ENCODE measurements at places on chromosomes 11 and 22.

GRCh38 chr11:128323381-128323780, 264.0 kb downstream of the ETS1 start:
- DNase-seq: no peak

DNA sequence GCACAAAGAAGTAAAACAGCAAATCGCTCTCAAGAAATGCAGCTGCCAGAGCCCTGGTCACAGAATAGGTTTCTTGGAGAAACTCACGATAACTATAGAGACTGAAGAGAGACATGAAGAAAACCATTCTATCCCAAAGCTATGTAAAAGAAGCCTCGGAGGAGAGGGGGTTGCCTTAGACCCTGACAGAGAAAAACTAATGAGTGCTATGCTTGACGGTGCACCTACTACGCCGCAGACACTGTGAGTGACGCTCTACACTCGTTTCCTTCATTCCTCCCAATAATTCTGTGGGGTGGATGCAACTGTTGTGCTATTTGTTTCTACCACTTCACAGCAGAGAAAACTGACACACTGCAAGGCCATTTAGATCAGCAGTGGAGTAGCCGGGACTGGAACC, 121.8 kb downstream of the ETS1 start:
- DNase-seq: no peak

GRCh38 chr11:73236205-73236765, 18.2 kb downstream of the P2RY2 start:
- DNase-seq: no peak

DNA sequence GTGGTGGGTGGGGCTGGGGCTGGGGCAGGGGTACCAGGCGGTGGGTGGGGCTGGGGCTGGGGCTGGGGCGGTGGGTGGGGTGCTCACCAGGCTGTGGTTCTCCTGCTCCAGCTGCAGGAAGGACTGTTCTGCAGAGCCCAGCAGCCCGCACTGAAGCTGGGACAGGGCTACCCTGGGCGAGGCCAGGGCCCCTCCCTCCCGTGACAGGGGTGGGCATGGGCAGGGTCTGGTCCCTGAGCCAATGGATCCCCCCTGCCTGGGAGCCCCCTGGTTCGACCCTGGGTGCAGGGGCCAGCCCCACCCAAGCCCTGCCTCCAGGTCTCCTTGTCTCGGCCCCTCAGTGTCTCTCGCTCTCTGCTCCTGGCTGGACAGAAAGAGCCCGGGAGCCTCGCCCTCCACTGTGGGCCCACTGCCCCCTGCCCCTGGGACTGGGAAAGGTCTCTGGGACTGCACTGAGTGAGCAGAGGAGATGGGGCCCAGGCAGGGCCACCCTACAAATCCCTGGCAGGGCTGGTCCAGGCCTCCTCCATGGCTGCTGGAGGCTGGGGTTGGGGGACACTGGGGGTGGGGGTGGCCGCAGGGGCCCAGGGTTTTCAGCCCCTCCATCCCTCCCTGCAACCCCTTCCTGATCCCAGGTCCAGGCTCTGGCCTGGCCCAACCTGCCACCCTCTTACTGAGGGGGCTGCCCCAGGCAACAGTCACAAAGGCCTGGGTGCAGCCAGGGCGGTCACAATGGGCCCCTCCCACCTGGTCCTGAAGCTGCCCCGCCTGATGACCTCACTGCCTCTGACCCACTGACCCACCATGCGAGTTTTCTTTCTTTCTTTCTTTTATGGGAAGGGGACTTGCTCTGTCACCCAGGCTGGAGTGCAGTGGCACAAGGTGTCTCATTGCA, at the start of gene CCDC188:
Gene CCDC188 (minus strand): TSS at position 675 of the 895 bp plus-strand sequence. CDS start 69 bp downstream, at position 606.
- DNase-seq: no peak
